ENCODE measurements at places on chromosomes 11 and 22.

- DNase-seq: no peak
Observed at GRCh38 chr11:61598374-61598773, 17.5 kb upstream of the SYT7 start.

DNA sequence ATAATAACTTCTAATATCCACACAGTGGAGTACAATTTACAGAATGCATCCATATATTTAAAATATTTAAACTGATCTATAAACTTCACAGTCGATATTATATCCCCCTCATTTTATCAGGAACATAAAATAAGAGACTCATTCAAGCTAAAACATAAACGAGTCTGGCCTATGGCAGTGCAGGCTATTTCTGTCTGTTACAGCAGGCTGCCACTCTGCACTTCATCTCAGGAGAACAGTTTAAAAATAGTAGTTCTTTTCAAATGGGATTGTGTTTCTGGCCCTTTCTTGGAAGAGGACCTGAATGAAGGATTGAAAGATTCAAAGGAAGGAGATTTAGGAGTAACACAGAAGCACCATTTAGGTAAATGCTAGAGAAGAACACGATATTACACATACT lies 915.7 kb downstream of the NTM start:
- no peak for DNase-seq

- no peak for DNase-seq
Observed at GRCh38 chr11:111148953-111149352, 96.6 kb upstream of the POU2AF2 start.

- DNase-seq: no peak
Observed at GRCh38 chr11:80007616-80008015, 566.8 kb upstream of the TENM4 start.

DNA sequence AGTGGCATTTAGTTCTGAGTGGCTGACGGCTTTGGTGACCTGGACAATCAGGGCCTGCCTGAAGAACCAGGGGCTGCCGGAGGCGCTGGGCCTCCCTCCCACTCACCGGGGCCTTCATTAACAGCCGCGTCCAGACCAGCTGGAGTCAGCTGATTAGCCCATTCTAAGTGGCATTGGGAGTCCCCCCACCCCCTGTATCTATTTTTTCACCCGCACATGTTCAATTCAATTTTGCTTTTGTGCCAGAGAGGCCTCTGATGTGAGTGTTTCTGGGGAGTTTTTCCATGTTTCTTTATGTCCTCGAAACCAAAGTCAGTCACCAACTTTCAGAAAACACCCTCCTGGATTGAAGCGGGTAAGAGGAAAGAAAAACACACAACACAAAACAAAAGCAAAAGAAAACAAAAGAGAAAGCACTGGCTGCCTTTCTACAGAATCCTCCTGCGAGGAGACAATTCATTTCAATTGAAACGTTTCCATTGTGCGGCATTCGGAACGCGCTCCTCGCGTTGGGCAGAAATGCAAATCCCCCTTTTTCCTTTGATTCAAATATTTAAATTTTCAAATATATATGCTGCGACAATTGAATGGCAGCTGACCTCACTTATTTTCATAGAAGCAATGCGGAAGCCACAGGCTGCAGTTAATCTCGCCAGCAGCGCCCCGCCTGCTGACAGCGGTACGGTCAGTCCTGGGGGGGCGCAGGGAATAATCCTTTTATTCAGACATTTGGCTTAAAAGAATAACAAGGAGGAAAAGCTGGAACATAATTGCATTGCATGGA lies 17.7 kb downstream of the CDKN1C start:
- no peak for DNase-seq

GRCh38 chr22:19524170-19525115 lies at the start of gene CLDN5:
Gene CLDN5 (minus strand): TSS chr22:19524410. CDS start chr22:19524255, 155 bp downstream.
- DNase-seq: no peak

DNA sequence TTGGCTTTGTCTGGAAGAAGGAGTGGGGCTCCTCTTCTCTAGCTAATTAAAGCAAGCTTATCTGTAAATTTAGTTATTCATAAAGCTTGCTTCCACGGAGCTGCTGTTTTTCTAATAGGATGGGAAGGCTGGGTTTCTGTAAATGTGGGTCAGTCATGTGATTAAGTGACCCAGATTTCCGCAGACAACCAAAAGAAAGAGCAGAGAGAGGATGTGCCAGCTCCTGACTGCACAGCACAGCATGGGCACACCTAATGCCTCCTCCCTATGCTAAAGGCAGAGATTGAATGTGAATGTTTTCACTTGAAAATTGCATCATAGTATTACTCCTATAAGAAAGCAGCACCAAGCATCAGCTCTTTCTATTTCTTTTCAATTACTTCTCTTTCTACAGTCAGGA lies 160.2 kb downstream of the FAT3 start:
- no peak for DNase-seq

DNA sequence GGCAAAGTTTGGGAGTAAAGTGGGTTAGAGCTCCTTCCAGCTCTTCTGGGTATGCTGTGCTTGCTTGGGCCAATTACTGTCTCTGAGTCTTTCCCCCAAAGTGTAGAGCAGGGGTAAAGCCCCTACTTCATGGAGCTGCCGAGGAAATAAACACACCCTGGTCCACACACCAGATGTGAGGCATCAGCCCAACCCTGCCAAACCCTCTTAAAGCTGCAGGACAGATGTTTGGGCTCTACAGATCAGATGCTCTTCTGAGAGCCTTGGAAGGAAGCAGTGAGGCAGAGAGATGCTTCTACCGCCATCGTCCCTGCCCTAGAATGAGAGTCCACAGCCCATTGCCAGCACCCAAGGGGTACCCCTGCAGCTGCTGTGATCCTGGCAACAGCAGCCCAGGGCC lies 64.7 kb downstream of the ELFN2 start:
- no peak for DNase-seq
